ENCODE measurements at places on chromosomes 4 and X.

DNA sequence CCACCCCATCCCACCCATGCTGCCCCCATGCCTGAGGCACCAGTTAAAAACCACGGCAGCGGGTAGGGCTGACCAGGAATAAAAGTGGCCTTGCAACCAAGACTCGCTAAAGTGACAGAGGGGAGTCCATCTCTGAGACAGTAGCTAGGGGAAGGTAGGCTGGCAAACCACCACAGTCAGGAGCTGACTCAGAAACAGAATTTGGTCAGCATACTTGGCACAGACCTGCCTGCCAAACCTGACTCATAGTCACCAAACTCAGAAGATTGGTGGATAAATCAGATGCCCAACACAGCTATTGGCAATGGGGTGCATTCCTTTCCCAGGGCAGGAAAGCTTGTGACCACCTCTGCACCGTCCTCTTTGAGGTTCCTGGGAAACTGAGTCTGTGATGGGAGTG is 193.8 kb downstream of the BCOR start:
- DNase-seq, result no peak

DNA sequence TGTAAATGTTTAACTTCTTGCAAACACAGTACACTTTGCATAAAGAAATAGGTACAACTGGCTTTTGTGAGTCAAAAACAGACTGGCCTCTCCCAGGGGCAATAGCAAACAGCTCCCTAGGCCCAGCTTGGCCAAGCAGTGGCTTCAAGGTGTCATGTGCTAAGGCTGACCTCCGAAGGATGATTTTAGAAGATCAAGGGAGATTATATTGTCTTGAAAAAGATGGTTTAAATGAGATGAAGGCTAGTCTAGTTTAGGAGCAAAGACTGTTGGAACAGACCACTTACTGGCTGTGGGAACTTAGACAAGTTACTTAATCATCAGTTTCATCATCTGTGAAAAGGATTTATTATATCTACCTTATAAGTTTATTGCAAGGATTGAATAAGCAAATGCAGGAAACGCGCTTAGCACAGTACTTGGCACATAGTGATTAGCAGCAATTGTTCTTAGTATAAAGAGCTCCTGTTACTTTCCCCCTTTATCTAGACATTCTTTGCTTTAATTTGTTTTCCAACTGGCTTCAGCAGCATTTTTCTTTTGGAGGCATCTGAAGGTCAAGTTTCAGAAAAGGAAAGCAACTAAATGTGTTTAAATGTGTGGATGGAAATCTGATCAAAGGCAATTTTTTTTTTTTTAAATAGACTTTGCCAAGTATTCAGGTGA is 17.2 kb downstream of the ANXA3 start:
- no peak for DNase-seq

- no peak for DNase-seq
Observed at GRCh38 chrX:11480626-11481025, 185.1 kb downstream of the ARHGAP6 start.

DNA sequence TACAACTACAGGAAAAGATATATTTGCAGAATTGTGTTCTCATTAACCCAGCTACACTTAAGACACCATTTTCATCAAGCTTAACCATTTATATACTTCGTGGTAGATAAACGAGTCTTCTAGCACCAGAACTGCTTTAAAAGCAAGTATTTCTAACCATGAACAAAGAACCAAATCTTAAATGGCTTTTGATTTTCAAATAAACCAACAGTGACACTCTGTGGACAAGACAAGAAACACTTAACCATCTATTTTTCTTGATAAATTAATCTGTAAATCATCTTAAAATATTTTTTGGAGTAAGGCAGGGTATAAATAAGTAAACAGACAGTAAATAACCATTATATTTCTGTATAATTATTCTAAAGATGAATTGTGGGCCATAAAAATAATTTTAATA is 10.2 kb downstream of the BEND2 start:
- DNase-seq, result no peak

- no peak for DNase-seq
Observed at GRCh38 chrX:101539116-101539515, 11.2 kb upstream of the ARMCX1 start.

GRCh38 chr4:13627606-13628311 is at the start of gene BOD1L1:
BOD1L1 (minus strand) TSS chr4:13627725; CDS start chr4:13627587, 138 bp downstream.
- DNase-seq, result peak; percentile 95

DNA sequence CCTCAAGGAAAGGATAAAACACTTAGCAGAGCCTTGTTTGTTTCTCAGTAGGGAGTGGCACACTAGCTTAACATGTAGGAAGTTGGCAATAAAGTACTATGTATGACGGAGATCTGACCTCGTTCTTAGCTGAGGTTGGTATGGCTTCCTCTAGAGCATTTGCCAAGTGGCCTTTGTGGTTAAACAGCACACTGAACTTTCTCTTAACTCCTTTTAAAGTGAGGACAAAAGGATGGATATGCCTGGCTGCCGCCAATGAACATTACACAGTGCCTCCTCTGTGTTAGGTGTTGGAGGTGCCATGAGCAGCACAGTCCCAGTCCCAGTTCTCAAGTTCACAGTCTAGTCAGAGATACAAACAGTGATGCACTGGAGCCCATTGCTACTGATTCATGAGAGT is 54.4 kb downstream of the VGLL1 start:
- DNase-seq, result no peak

DNA sequence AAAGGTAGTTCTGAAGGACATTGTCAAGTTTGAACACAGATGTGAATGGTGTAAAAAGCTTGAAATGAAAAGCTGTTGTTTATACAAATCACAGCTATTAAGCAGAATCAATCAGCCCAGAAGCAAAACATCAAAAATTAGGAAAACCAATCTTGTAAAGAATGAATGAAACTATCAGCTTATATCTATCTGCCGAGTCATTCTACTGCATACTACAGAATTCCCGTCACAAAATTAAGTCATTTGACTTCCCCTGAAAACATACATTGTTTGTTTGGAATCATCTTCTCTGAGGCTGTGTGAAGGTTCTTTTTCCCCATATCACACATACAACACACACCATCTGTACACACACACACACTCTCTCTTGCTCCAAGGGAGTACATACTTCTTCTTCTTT is 80.3 kb downstream of the RFC1 start:
- no peak for DNase-seq

GRCh38 chr4:39348371-39349315 is 17.5 kb downstream of the RFC1 start:
- DNase-seq, result no peak

- DNase-seq, result no peak
Observed at GRCh38 chr4:788006-788635, 37.8 kb downstream of the CPLX1 start.

DNA sequence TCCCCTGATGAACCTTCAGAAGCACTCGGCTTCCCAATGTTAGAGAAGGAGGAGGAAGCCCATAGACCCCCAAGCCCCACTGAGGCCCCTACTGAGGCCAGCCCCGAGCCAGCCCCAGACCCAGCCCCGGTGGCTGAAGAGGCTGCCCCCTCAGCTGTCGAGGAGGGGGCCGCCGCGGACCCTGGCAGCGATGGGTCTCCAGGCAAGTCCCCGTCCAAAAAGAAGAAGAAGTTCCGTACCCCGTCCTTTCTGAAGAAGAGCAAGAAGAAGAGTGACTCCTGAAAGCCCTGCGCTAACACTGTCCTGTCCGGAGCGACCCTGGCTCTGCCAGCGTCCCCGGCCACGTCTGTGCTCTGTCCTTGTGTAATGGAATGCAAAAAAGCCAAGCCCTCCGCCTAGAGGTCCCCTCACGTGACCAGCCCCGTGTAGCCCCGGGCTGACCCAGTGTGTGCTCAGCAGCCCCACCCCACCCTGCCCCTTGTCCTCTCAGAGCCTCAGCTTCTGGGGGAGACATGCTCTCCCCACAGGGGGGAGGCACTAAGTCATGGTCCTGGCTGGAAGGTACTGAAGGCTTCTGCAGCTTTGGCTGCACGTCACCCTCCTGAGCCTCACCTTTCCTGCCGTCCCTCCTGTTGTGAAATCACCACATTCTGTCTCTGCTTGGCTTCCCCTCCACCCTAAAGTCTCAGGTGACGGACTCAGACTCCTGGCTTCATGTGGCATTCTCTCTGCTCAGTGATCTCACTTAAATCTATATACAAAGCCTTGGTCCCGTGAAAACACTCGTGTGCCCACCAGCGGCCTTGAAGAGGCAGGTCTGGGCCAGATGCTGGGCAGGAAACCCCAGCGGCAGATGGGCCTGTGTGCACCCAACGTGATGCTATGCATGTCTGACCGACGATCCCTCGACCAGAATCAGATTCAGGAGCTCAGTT is 34.7 kb downstream of the NOP14 start:
- peak; percentile 81 for DNase-seq

- no peak for DNase-seq
Observed at GRCh38 chrX:140860718-140861117, 141.7 kb upstream of the SPANXB1 start.

GRCh38 chr4:183657564-183657963 is 1.4 kb downstream of the RWDD4 start:
- DNase-seq, result no peak

- DNase-seq, result no peak
Observed at GRCh38 chr4:82053396-82053795, 320.4 kb downstream of the HNRNPD start.

DNA sequence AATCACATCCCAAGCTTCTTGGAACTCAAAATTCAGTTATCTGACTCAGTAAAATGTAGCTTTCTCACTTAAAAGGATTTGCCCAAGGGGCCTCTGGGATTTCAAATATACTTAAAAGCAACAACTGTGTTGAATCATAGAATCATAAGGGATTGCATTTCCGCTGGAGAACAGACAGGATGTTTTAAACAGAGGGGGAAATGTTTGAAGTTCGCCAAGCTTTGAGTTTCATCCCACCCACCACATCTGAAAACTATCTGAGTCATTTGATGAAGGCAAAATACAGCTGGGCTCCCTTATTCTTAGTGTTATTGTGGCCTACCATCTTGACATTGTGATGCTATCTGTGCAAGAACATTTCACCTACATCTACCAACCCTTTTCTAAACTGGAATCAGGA is 73.5 kb downstream of the PPP1R2C start:
- no peak for DNase-seq

GRCh38 chrX:118730500-118731247 is 3.3 kb downstream of the IL13RA1 start:
- no peak for DNase-seq

- DNase-seq, result no peak
Observed at GRCh38 chrX:49701323-49701722, 5.5 kb upstream of the PAGE1 start.

GRCh38 chrX:133674726-133675470 is 259.6 kb upstream of the GPC4 start:
- peak; percentile 86 for DNase-seq

DNA sequence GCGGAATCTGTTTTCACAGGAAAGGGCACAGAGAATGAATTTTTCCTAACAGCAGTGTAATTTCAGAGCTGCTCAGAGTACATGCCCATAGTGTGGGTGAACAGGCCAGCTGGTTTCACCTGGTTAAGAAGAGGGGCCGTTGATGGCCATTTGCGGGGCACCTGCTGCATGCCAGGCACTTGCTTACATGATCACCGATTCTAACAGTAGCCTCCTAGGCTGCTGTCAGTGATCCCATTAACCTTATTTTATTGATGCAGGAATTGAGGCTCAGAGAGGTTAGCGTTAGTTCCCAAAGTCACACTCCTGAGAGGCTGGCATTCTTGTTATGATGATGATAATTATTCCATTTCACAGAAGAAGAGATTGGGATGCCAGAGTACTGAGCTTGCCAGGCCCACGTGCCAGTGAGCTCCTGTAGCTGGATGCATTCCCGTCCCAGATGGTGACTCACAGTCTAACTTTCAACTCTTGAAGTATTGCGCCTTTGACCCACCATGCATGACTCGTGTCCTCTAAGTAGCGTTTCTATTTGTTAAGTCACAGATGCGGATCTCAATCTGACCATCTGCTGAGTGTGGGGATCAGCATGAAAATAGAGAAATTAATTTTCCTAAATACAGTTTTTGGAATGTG is 76.5 kb downstream of the PSAPL1 start:
- no peak for DNase-seq

- DNase-seq, result no peak
Observed at GRCh38 chr4:110278127-110278526, 79.7 kb upstream of the ELOVL6 start.

DNA sequence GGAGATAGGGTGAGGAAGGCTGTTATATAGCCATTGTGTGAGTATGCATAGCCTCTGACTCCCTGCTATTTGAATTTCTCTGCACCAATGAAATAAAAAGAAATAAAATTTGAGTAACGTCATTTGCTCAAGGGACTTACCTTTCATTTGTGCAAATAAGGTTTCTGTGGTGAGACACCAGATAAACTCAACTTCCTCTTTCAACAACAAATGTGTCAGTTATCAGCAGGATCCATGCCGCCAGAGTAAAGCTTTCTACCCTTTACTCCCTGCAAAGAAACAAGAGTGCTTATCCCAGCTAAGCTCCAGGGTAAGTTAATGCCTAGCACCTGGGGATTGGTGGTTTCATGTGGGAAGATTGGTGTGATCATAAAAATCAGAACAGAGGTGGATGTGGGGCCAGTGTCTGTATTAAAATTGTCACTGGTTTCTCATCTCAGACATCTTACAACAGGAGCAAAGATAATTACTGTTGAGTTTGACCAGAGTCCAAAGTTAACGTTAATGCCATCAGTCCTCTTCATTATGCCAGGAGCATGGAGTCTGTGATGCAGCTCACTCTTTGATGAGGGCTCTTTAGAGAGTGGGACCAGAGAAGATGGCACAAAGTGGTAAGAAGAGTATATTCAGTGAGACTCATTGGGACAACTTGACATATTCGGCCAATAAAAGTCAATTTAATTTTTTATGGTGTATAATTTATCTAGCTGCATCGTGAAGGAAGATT is at the start of gene P2RY10:
Gene P2RY10 (plus strand): TSS at position 206 of the 727 bp plus-strand sequence. CDS start 15,130 bp downstream, outside the sequence.
- no peak for DNase-seq

GRCh38 chr4:188955066-188955465 is 815.8 kb downstream of the TRIML1 start:
- no peak for DNase-seq

GRCh38 chrX:128653524-128654060 is 601.4 kb upstream of the ACTRT1 start:
- DNase-seq, result peak; percentile 26

DNA sequence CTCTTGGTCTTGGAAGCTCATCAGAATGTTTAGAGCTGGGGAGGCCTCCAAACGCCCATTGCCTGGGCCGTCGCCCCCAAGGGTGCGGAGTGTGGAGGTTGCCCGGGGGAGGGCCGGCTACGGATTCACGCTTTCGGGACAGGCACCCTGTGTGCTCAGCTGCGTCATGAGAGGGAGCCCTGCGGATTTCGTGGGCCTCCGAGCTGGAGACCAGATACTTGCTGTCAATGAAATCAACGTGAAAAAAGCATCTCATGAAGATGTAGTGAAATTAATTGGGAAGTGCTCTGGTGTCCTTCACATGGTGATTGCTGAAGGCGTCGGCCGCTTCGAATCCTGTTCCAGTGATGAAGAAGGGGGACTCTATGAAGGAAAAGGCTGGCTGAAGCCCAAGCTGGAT is 23.3 kb downstream of the RGS12 start:
- DNase-seq, result no peak

- DNase-seq, result no peak
Observed at GRCh38 chrX:45198706-45199105, 2.0 kb downstream of the DIPK2B start.

Measured in ELF-1 (cell line).